ENCODE measurements at places on chromosomes 3 and 15.

DNA sequence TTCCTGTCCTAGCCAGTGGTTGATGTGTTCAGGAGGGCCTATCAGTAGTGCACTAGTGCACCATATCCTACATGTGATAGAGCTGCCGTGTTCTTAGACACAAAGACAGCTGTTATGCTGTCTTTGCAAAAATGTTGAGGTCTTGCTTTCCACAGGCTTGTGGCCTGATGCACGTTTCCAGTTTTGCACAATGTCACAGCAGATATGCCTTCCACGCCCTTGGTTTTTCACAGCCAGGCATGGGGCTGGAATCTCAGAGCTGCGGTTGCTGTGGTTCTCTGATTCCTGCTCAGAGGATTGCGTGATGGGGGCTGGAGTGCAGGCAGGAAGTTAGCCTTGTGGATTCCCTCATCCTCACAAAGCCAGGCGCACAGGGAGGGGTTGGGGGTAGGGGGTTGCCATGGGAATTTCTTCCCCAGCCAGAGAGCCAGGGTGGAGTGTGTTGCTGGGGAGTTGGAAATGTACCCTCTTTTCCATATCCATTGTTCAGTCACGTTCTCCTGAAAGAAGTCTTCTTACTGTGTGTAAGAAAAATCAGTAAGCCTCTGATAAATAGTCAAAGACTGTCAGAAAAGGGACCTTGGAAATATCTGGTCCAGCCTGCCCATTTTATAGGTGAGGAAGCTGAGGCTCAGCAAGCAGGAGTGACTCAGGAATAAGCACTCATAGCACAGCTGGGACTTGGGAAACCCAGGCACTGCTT lies 79.4 kb downstream of the SMAD3 start:
- DNase-seq: no peak

GRCh38 chr15:93583552-93583951 lies 494.5 kb upstream of the RGMA start:
- DNase-seq: no peak

GRCh38 chr3:64190517-64191515 lies 34.5 kb downstream of the PRICKLE2 start:
- no peak for DNase-seq

- DNase-seq: no peak
Measured at GRCh38 chr3:17558565-17558964, 183.9 kb downstream of the TBC1D5 start.

- DNase-seq: no peak
Measured at GRCh38 chr3:159929171-159930141, 59.2 kb upstream of the IL12A start.

Data from stimulated activated CD8-positive, alpha-beta memory T cell treated with anti-CD3 and anti-CD28 coated beads, Interleukin-12 subunit alpha, Interleukin-12 subunit beta, amount 100 ng/mL, for 1 hour (primary cell).